Heart right ventricle (tissue), 16 donors: ENCODE measurements at places on chromosomes 12 and 14. TPM values are rescaled to one million over a fixed set of nuclear protein-coding genes. Genes with fewer than 3 reads are reported as not detected.

Gene TRIM9
- total RNA-seq = 0.59 TPM

Gene FGD4
- total RNA-seq = 29.2 TPM

DNA sequence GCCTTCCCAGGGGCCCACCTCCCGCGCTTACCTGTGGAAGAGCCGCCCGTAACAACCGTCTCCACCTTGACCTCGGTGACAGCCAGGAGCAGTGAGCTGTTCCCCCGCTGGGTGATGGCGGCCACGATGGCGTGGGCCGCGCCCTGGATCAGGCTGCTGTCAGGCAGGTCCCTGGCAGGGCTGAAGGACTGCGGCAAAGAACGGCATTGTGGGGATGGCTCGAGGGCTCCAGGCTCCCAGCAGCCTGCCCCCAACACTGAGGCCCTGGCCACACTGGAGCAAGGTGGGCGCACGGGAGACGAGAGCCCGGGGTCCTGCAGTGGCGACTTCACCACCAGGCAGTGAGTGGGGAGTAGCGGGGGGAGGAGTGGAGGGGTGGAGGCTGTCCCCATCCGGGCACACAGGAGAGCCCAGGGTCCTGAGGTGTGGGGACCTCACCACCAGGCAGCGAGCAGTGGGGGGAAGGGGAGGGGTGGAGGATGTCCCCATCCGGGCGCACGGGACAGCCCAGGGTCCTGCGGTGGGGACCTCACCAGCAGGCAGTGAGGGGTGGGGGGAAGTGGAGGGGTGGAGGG lies 25.0 kb downstream of the JAG2 start:
- no peak for DNase-seq

GRCh38 chr12:114090211-114090610 lies 124.1 kb upstream of the RBM19 start:
- no peak for DNase-seq

DNA sequence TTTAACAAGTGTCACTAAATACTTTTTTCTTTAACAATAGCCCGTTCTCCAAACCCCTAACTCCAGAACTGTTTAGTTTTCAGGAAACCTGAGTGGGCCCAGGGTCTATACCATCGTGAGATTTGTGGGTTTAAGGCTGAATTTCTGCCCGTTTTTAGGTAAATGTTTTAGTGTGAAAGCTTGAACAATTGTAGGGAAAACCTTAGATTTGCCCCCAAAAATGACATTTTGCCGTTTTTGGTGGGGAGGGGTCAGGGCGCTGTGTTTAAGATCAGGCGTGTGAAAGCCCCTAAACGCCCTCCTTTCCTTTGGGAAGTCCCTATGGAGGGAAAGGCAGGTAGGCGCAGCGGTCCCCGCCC lies 320 bp upstream of the PRPF39 start:
- no peak for DNase-seq

- no peak for DNase-seq
These were observed 229.4 kb downstream of the DUSP6 start for GRCh38 chr12:89122852-89123251.

DNA sequence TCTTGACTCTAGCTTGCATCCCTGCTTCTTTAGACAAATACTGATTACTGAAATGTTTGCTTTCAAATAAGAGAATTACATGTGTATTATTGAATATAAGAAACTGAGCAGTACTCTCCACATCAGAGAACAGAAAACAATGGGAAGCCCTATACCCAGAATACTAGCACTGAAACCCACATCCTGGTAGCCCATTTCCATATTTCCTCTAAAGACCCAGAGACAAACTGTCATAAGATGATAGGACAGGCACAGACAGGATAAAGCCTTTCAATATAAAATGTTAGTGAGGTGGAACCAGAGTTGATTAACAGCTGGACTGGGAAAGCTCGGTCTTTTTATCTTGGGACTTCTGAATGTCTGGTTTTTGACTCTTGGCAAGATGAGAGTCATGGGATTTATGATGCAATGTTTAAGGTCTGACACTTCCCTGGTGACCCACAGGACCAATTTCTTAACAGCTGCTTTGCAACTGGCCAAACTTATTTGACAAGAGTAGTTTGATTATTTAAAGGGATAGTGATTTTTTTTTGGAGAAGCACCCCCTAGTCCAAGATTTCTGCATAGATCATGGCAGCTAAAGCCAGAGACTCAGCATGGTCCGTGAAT lies 166.9 kb upstream of the ATXN7L3B start:
- no peak for DNase-seq

DNA sequence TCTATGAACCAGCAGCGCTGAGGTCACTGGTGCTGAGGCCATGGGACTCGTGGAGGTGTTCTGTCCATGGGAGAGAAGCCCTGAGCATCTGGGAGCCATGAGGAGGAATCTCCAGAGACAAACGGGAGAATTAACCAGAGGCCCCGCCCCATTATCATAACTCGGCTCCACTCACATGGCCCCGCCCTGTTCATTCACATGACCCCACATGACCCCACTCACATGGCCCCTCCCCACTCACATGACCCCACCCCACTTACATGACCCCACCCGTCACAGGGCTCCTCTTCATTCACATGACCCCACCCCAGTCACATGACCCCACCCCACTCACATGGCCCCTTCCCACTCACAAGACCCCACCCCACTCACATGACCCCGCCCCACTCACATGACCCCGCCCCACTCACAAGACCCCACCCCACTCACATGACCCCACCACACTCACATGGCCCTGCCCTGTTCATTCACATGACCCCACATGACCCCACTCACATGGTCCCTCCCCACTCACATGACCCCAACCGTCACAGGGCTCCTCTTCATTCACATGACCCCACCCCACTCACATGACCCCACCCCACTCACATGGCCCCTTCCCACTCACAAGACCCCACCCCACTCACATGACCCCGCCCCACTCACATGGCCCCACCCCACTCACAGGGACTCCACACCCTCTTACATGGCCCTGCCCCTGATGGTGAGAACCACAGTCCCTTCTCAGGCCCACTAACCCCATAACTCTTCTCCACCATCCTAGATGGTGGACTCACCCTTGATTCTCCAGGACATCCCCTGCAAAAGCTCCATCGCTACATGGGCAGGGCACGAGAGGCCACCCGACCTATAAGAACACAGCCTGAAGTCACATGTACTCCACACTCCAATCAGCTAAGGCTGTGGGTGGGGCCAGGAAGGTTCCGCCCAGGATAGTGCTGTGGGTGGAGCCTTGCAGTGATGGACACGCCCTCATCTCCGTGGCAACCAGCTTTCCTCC lies 151.1 kb upstream of the SFSWAP start:
- no peak for DNase-seq

DNA sequence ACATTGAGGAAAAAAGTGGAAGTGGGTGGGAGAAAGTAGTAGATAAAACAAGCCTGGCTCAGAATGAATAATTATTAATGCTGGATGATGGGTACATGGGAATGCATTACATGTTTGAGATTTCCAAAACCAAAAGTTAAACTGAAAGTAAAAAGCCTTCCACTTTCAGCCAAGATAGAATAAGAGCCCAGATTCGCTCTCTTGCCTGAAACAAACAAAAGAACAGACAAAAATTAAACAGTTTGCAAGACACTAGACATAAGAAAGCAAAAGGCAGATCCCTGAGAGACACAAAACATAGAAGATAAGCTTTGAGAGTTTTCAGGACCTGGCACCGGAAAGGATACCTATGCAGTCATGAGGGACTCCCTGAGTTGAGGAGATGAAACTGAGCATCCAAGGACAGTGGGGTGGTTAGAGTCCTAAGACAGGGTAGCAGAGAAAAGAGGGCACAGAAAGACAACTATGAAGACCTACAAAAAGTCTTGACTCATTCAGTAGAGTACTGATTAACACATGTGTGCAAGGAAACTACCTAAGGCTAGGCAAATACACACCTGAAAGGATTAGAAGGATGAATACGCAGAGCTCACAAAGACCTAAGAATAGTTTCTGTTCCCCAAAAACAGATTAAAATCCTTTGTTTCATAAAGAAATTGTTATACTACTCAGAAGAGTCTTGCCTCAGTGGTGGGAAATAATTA lies 54.1 kb downstream of the CEP83 start:
- DNase-seq = no peak
